ENCODE measurements at places on chromosomes 12 and 14.

GRCh38 chr14:91862417-91862816 is 4.9 kb downstream of the TC2N start:
- DNase-seq = no peak

GRCh38 chr14:66365388-66365787 is 120.8 kb upstream of the CCDC196 start:
- DNase-seq = no peak

DNA sequence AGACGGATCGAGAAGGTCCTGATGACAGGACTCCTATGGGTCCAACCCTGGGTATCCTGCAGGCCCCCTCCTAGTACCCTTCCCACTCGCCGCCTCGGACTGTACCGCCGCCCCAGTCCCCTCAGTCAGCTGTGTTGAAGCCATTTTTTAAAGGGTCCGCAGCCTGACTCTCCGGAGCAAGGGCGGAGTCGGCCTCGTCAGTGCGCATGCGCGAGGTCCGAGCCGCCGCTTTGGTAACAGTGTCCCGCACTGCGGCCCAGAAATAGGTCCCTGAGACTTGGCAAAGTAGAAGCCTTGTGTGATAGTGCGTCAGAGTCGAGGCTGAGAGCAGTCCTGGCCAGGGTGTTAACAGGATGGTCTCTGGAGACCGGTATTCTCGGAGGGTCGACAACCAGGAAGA is 769.0 kb upstream of the ALG10B start:
- no peak for DNase-seq

- DNase-seq = no peak
Observed at GRCh38 chr14:37251775-37252174, 54.0 kb downstream of the MIPOL1 start.

- DNase-seq = no peak
Observed at GRCh38 chr14:29650554-29651269, 276.9 kb downstream of the PRKD1 start.

GRCh38 chr14:28398506-28398905 is 368.1 kb upstream of the FOXG1 start:
- no peak for DNase-seq

DNA sequence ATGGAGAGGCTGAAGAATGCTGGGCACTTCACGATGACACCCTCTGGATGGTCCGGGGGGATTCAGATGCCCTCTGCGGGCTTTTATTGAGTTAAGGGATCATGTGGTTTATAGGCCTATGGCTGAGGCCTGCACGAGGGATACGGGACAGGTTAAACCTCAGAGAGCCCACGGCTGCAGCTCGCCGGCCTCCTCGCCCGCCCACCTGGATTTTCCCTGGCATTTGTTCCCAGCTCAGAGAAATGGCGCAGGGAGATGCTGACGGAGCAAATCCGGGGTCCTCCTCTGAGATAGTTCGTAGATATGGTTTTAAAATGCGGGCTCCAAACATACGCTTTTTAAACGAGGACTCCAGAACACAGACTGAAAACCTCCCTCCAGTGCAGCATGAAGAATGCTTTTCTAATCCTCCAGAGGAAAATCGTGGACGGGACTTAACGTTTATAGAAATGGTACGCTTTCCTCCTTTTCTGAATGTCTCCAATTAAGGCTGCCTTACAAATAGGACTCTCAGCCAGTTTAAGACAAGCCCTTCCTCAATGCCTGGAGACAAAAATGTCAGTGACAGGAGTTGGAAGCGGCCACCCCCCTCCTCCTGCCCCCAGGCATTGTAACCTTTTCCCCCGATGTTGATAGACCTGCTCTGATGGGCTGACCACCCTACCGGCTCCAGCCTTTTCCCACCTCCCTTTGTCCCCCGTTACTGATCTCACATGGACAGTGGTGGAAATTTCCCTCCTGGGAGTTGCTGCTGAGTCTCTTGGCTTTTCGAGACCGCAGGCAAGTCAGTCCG is 16.6 kb downstream of the CCND2 start:
- no peak for DNase-seq

- DNase-seq = no peak
Observed at GRCh38 chr14:84856751-84857534, 673.0 kb upstream of the FLRT2 start.

Measured in activated CD4-positive, alpha-beta T cell treated with anti-CD3 and anti-CD28 coated beads, Interleukin-2, amount 50 U/mL, for 24 hours (primary cell).